ENCODE measurements at places on chromosomes 5 and 9.

DNA sequence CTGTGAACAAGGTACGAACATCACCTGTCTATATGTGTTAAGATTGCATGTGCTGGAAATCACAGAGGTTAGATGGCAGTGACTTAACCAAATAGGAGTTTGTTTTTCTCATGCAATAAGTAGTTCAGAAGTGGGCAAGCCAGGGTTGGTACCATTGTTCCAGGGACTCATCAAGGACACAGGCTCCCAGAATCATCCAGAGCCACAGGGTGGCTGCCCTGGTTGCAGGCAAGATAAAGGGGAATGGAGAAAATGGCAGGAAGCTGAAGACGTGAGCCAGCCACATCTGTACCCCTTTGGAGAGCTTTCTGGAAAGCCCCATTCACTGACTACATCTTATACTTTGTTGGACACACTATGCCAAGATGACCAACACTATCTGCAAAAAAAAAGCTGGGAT, 126.0 kb upstream of the IL12B start:
- DNase-seq: no peak

- DNase-seq: no peak
Measured at GRCh38 chr5:77087484-77088261, 588 bp upstream of the ZBED3 start.

DNA sequence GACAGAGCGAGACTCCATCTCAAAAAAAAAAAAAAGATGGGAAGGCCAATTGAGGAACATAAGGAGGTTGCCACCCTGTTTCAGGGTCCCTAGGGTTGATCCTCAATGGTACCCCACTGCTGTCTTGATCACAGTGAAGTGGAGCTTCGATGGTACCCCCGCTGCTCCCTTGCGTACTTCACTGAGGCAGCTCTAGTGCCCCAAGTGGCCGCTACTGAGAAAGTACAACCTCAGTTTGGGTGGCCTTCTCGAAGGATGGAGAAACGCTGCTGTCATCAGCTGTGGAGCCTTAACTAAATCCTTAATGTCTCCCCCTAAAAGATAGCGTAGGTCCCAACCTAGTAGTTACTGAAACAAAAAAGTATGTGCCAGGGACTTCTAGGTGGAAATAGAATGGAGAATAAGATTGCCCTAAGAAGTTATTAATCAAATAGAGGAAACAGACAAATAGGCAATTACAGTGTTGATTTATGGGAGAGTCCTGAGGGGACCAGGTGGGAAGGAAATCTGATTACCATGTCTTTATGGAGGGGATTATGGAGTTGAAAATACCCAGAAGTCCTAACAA, 6.3 kb downstream of the TESK1 start:
- no peak for DNase-seq

DNA sequence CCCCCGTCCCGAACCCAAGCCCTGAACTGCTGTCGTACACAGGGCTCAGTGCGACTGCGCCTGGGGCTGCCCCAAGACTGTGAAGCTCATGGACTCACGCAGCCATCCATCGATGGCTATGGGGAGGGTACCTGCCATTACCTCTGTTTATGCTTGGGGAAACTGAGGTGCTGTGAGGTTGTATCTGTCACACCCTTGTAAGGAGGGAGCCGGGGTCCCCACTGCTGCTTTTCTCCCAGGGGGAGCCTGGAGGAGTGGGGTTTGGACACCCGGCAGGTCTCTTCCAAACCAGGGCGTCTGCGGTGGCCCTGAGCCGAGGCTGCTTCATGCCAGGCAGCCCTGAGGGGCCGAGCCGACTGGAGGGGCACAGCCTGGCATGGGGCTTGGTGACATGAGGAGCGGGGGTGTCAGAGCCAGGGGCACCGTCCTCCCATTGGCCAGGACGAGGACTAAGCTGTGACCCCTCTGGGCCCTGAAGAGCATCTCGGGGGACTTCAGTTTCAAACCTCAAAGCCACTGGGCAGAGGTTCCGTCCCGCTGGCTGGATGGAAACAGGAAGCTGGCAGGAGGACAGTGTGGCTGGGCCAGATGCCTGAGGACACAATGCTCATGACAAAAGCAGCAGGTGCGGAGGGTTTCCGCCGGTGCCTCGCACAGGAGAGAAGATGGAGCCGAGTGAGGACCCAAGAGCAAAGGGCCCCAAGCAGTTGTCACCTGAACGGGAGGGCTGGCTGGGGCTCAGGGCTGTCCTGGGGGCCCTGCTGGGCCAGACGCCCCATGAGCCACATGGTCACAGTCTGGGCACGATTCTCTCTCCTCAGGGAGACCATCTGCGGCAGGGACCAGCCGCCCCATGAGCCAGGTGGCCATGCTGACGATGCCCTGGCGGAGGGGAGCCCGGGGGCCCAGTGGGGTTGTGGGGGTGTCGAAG, 54.4 kb upstream of the EXOC3 start:
- DNase-seq: no peak

- DNase-seq: peak; percentile 83
Measured at GRCh38 chr9:69674716-69675438, 2.7 kb upstream of the APBA1 start.

GRCh38 chr5:40945111-40945510, 35.8 kb downstream of the C7 start:
- no peak for DNase-seq

DNA sequence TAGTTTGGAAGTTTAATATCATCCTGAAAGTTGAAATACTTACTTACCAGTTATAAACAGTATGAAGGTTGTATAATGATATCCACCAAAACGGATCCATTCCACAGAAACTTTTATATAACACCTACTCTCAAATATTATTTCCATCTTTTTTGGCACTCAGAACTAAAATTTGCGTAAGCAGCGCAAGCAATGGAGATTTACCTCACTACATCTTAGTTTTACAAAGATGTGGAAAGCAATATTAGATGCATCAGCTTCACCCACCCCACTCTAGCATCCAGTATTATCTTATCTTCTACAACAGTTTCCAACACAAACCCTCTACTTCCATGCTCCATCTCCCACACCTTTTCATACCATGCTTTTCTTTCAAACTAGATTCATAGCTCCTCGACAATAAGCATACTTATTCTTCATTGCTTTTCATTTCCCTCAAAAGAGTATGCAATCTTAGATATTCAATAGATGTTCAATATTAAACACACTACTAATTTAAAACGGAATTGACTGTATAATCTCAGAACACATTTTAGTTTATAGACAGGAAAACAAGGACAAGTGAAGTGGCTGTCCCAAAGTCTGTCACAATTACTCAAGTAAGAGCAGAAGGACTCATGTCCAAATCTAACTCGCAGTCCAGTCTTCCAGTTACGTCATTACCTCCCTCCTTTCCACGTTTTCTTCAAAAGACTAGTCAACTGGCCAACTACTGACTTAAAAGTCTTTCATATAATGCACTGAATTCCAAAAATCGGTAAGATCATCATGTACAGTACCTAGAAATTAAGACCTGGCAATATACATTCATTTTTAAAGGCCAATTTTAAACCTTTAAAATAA, 2.2 kb downstream of the PPP2CA start:
- DNase-seq: no peak

GRCh38 chr5:76476474-76477038, 73.5 kb downstream of the IQGAP2 start:
- no peak for DNase-seq

DNA sequence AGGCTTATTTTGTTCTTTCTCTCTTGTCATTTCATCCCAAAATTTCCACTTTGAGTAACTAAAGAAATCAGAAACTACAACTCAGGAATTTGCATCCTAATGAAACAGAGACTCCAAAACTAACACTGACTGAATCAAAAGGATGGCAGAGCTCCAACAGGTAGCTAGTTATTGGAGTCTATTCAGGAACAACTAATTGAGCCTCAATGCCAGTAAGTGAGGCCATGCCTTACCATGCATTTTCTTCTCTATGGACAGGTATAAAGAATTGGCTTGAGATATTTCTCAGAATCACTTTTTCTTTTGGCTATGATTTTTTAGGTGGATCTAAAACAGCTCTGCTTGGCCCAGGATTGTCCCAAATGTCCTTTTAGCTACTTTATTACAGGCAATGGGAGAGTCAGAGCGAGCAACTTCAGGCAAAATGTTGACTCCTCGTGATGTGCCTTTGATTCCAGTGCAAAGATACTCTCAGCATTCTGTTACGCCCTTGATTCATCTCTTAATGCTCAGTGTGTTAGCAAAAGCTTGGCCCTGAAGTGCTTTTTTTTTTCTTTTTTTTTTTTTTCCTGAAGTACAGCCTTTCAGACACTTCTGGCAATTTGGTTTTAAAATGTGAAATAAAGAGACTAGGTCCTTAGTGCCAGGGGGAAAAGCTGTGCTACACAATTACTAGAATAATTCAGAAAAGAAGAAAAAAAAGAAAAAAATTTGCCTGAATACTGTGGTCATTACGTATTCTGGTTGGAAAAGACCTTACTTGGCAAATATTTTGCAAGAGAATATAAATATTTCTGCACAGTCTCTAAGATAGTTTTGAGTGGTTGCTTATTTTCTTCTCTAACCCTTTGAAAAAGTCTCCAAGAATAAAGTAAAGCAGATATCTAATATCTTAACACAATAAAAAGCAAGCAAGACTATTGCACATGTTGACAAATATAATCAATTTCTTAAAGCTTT, 423.7 kb downstream of the ANXA1 start:
- DNase-seq: no peak

- DNase-seq: peak; percentile 53
Measured at GRCh38 chr5:93208141-93208751, 372.8 kb downstream of the NR2F1-AS1 start.

- no peak for DNase-seq
Measured at GRCh38 chr5:34474573-34475021, 181.5 kb upstream of the RAI14 start.

GRCh38 chr5:158802941-158803341, 296.8 kb downstream of the EBF1 start:
- peak; percentile 49 for DNase-seq

- DNase-seq: no peak
Measured at GRCh38 chr9:134028076-134028475, 2.8 kb downstream of the BRD3OS start.

DNA sequence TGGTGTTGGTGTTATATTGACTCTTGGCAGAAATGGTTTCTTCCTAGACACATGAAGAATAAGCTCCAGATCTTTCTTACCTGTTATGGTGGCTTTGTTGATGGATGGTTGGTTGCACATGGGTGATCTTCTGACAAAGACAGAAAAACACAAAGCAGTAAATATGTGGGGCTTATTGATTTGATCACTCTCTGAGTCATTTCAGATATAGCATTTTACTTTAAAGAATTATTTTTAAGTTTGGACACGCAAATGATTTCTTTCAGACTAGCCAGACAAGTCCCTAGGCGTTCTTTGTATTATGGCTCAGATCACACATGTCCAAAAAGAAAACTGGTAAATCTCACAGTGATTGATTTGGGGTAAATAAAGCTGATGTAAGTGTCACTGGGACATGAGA, 597.6 kb downstream of the RAB3C start:
- DNase-seq: no peak

GRCh38 chr9:90029996-90030395, 425.2 kb downstream of the GADD45G start:
- DNase-seq: no peak

DNA sequence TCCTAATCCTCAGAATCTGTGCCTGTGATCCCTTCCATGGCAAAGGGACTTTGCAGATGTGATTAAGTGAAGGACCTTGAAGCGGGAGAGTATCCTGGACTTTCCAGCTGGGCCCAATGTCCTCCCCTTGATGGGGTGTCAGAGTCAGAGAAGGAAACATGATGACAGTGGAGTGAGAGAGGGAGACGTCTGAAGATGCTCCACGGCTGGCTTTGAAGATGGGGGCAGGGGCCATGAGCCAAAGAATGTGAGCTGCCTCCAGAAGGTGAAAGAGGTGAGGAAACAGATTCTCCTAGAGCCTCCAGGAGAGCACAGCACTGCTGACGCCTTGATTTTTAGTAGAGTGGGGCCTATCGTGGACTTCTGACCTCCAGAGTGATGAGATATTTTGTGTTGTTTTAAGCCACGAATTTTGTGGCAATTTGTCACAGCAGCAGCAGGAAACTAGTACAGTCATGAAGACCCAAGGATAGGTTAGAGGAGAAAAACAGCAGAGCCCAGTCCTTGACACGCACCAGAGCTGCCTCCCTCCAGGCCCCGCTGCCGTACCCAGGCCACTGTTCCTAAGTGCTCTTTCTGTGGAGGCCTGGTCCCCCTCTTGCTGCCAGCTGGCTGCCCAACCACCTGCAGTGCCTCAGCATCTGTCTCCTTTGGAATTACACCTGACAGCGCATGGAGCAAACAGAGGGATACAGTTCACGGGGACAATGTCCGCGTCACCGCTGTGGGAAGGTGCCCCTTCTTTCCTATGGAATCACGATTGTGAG, 78.1 kb downstream of the MACROH2A1 start:
- no peak for DNase-seq

- DNase-seq: no peak
Measured at GRCh38 chr9:82581935-82582334, 481.0 kb downstream of the RASEF start.

- DNase-seq: no peak
Measured at GRCh38 chr9:121285835-121286687, 18.1 kb downstream of the GSN start.
